ENCODE measurements at places on chromosomes 4 and X. TPM values are rescaled to one million over a fixed set of nuclear protein-coding genes. Genes with fewer than 3 reads are reported as not detected.

GRCh38 chrX:119156241-119156640 lies 28.6 kb upstream of the KIAA1210 start:
- H3K36me3 ChIP-seq = no peaks in the 10 kb centered on the region
- H3K27ac ChIP-seq = no peak overlapping the region
- H3K27me3 ChIP-seq = no peaks in the 10 kb centered on the region
- H3K4me1 ChIP-seq = no peaks in the 10 kb centered on the region
- no peak for DNase-seq
- no peak overlapping the region for H3K4me3 ChIP-seq

GRCh38 chr4:77699731-77700210 lies 94.2 kb downstream of the CXCL13 start:
- no peak overlapping the region for H3K4me3 ChIP-seq
- no peaks in the 10 kb centered on the region for H3K27me3 ChIP-seq
- H3K27ac ChIP-seq = no peak overlapping the region
- DNase-seq = no peak
- H3K36me3 ChIP-seq = no peaks in the 10 kb centered on the region
- H3K4me1 ChIP-seq = no peaks in the 10 kb centered on the region

The GPR82 gene
- total RNA-seq = 0.41 TPM

GRCh38 chr4:186622788-186623464 lies 67.6 kb upstream of the MTNR1A start:
- H3K27me3 ChIP-seq = no peaks in the 10 kb centered on the region
- H3K4me1 ChIP-seq = peaks cover 20% of the 10 kb centered on the region
- H3K27ac ChIP-seq = peak overlapping the region; percentile 69
- peaks cover 24% of the 10 kb centered on the region for H3K36me3 ChIP-seq
- H3K4me3 ChIP-seq = no peak overlapping the region
- DNase-seq = peak; percentile 13

GRCh38 chrX:15790769-15791290 lies 546 bp downstream of the ZRSR2 start:
- peak overlapping the region; percentile 78 for H3K27ac ChIP-seq
- H3K36me3 ChIP-seq = no peaks in the 10 kb centered on the region
- no peak for DNase-seq
- peak overlapping the region; percentile 78 for H3K4me3 ChIP-seq
- H3K27me3 ChIP-seq = no peaks in the 10 kb centered on the region

DNA sequence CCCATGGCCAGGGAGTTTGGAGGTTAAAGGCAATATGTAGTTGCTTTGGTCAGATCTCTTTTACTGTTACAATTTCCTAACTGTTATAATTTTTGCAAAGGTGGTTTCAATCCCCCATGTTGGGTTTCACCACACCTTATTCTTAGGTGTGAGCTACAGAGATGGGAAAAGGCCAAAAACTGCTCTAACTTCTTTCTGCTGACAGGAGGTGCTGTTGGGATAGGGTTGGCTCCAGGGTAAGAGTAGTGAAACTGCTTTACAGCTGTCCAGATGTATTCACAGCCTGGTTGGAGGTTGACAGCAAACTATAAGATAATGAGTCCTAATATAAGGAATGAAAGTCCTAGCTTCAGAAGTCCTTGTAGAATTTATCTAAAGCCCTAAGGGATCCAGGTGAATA lies 181.3 kb upstream of the TEX13D start:
- no peaks in the 10 kb centered on the region for H3K4me1 ChIP-seq
- DNase-seq = no peak
- no peaks in the 10 kb centered on the region for H3K36me3 ChIP-seq
- no peak overlapping the region for H3K4me3 ChIP-seq
- H3K27me3 ChIP-seq = no peaks in the 10 kb centered on the region
- no peak overlapping the region for H3K27ac ChIP-seq

The TMEM255A gene
- total RNA-seq = 1.1 TPM

- no peak overlapping the region for H3K27ac ChIP-seq
- no peaks in the 10 kb centered on the region for H3K27me3 ChIP-seq
- no peak overlapping the region for H3K4me3 ChIP-seq
Measured at GRCh38 chr4:185473247-185473646, 1.7 kb upstream of the CCDC110 start.

The MPC1L gene
- not detected for total RNA-seq

DNA sequence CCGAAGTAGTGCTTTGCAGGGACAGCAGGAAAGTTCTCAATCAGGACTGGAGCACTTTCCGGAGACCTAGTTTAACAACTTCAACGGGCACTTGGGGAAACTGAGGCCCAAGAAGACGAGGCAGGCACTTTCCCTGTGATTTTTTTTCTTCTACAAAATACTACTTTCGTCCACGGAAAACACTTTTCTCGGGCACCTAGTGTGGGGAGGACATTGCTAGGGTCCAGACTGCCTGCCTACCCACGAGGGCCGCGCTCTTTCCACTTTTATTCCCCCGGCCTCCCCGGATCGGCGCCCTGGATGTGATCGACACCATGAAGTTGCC lies 125.4 kb upstream of the CXorf66 start:
- no peaks in the 10 kb centered on the region for H3K27me3 ChIP-seq
- peaks cover 5% of the 10 kb centered on the region for H3K4me1 ChIP-seq
- peak overlapping the region; percentile 67 for H3K4me3 ChIP-seq
- H3K27ac ChIP-seq = no peak overlapping the region
- H3K36me3 ChIP-seq = no peaks in the 10 kb centered on the region

GRCh38 chr4:140982613-140983340 lies 150.5 kb downstream of the RNF150 start:
- DNase-seq = no peak
- no peaks in the 10 kb centered on the region for H3K36me3 ChIP-seq
- peaks cover 15% of the 10 kb centered on the region for H3K4me1 ChIP-seq
- H3K27ac ChIP-seq = no peak overlapping the region
- no peaks in the 10 kb centered on the region for H3K27me3 ChIP-seq
- no peak overlapping the region for H3K4me3 ChIP-seq

DNA sequence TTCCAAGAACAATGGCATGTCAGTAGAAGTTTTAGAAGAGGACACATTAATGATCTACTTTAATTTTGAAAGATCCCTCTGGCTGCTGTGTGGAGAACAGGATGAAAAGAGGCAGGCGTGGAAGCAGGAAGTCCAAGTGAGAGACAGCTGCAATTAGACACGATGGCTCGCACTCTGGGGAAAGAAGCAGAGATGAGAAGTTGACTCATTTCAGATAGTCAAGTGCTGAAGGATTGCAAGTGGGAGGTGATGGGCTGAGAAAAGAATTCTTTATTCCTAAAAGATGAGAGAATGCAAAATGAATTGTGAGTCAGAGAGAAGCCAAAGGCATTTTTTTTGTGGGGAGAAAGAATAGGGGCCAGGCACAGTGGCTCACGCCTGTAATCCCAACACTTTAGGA lies 16.5 kb downstream of the RXFP1 start:
- H3K4me1 ChIP-seq = no peaks in the 10 kb centered on the region
- H3K36me3 ChIP-seq = no peaks in the 10 kb centered on the region
- H3K27me3 ChIP-seq = no peaks in the 10 kb centered on the region

DNA sequence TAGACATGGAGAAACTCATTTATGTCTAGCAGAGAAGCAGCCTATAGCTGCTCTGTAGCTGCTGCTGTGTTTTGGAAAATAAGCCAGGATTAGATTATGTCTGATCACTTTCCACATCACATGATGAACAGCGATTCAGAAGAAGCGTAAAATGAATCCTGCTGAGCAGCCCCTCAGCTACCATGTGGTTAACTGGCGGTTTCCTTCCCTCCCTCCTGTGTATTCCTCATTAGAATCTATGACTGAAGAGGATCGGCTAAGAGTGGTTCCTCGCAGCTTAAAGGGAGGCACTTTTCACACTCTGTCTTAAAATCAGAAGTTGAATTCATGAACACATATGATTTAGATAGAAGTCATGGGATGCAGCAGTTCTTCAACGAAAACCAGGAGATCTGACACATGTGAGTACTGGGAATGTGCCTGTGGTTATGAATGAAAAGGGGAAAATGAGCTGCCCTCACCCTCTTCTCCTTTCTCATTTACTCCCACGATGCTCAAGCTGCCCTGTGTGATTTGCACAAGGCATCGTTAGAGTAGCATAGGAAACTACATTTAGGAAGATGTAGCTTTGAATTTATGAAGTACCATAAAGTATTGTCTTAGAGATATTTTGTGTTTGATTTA lies at the start of gene PPEF1:
TSS of gene PPEF1 (plus strand) at position 220 of the 624 bp plus-strand sequence. CDS start at position 356, 136 bp downstream.
- no peaks in the 10 kb centered on the region for H3K36me3 ChIP-seq
- no peak for DNase-seq
- no peaks in the 10 kb centered on the region for H3K27me3 ChIP-seq
- no peak within 1 kb of the TSS for H3K27ac ChIP-seq
- H3K4me3 ChIP-seq = no peak within 1 kb of the TSS

The LNX1 gene
- total RNA-seq = 24.1 TPM

DNA sequence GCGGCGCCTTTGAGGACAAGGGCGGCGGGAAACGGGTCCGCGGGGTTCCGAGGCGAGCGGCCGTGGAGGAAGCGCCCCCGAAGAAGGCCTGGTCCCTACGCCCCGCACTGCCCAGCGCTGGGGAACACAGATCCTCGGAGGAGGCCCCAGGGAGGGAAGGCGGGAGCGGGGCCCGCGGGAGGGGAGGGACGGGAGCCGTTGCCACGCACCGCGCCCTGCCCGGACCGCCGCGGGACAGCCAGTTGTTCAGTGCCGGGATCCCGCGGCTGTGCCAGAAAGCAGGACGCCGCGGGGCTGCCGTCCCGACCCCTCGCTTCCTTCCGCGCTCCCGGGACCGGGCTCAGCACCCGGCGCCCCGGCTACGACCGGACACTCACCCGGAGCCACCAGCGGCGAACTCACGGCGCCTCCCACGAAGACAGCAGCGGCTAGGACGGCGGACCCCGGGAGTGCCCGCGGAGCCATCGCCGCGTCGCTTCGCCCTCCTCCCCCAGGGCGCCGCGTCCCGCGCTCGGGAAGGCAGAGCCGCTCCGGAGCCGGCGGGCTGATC lies 278 bp downstream of the RELL1 start:
- H3K36me3 ChIP-seq = no peaks in the 10 kb centered on the region
- no peak for DNase-seq
- peak overlapping the region; percentile 97 for H3K4me3 ChIP-seq
- peaks cover 11% of the 10 kb centered on the region for H3K4me1 ChIP-seq
- H3K27me3 ChIP-seq = no peaks in the 10 kb centered on the region

GRCh38 chr4:87624698-87625097 lies 16.4 kb downstream of the DSPP start:
- H3K27me3 ChIP-seq = no peaks in the 10 kb centered on the region
- H3K36me3 ChIP-seq = no peaks in the 10 kb centered on the region
- DNase-seq = no peak
- H3K27ac ChIP-seq = no peak overlapping the region

- no peaks in the 10 kb centered on the region for H3K36me3 ChIP-seq
- no peak for DNase-seq
- no peak overlapping the region for H3K4me3 ChIP-seq
- H3K4me1 ChIP-seq = no peaks in the 10 kb centered on the region
- no peak overlapping the region for H3K27ac ChIP-seq
Measured at GRCh38 chr4:25755911-25756310, 100.3 kb downstream of the SLC34A2 start.

The MAP9 gene
- 22.5 TPM for total RNA-seq

DNA sequence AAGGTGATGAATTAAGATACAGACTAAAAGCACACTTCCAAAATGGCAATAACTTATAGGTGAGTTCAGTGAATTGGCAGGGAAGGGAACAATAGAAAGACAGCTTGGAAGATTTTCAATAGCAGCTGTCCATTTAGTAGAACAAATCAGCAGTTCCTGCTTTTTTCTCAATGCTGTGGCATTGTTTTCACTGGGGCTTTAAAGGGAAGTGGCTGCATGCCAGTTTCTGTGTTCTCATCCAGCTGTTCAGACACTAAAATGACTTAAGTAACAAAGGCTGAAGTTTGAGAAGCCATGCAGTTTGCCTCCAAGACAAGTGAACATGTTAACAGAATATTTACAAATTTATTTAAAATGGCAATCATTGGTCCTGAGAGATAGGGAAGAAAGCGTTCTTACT lies 291.9 kb downstream of the FAM47A start:
- no peak overlapping the region for H3K27ac ChIP-seq
- no peak for DNase-seq
- H3K27me3 ChIP-seq = no peaks in the 10 kb centered on the region
- no peaks in the 10 kb centered on the region for H3K36me3 ChIP-seq
- no peak overlapping the region for H3K4me3 ChIP-seq

The FHIP1A gene
- total RNA-seq = 4.9 TPM

DNA sequence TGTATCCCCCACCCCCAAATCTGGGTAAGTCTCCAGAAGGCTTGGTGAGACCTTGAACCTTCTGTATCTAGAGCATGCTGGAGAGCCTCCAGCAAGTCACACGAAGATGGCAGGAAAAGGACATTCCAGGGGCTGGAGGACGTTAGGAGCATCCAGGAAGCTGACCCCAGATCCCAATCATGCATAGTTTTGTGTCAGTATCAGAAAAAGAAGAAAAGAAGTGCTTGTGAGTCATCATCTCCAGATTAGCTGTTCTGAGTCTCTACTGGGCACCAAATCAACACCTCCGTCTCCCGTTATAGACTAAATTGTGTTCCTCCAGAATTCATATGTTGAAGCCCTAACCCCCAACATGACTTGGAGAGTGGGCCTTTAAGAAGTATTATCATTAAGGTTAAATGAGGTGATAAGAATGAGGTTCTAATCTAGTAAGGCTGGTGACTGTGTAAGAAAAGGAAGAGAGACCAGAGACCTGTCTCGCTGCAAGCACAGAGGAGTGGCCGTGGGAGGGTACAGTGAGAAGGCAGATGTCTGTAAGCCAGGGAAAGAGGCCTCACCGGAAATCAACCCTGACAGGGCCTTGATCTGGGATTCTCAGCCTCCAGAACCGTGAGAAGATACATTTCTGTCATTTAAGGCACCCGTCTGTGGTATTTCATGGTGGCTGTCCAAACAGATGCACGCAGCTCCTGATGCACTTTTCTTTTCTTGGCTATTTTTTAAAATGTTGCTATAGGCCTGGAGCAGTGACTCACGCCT lies 38.1 kb upstream of the CLDN24 start:
- H3K4me3 ChIP-seq = no peak overlapping the region
- no peak overlapping the region for H3K27ac ChIP-seq

DNA sequence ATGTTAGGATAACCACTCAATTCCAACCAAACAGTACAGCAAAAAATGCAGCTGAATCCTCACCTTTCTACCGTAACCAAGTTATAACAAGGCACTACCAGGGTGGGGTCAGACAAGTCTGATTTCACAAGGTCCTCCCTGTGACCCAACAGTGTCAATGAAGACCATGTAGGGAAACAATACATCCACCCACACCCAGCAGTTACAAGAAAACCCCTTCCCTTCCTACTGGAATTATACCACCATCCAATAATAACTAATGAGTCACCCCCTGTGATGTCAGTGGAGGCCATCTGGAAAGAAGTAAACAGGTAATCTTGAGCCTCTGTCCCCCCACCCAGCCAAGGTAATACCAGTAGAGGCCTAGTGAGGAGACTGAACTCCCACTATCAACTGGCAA lies 117.6 kb downstream of the FGF16 start:
- no peak overlapping the region for H3K27ac ChIP-seq
- no peaks in the 10 kb centered on the region for H3K36me3 ChIP-seq
- DNase-seq = no peak
- H3K27me3 ChIP-seq = no peaks in the 10 kb centered on the region
- H3K4me1 ChIP-seq = no peaks in the 10 kb centered on the region
- no peak overlapping the region for H3K4me3 ChIP-seq

The TEX13B gene
- total RNA-seq = not detected

GRCh38 chr4:10074767-10075105 lies 41.9 kb downstream of the WDR1 start:
- DNase-seq = no peak
- H3K27me3 ChIP-seq = no peaks in the 10 kb centered on the region
- H3K36me3 ChIP-seq = peaks cover 66% of the 10 kb centered on the region
- no peak overlapping the region for H3K27ac ChIP-seq

- H3K4me1 ChIP-seq = no peaks in the 10 kb centered on the region
- H3K4me3 ChIP-seq = no peak overlapping the region
- no peaks in the 10 kb centered on the region for H3K27me3 ChIP-seq
- DNase-seq = no peak
- no peaks in the 10 kb centered on the region for H3K36me3 ChIP-seq
Measured at GRCh38 chr4:7384003-7384928, 50.5 kb downstream of the PSAPL1 start.
